Esophagus muscularis mucosa (tissue), 4 donors: ENCODE measurements at places on chromosomes 4 and X. TPM values are rescaled to one million over a fixed set of nuclear protein-coding genes. Genes with fewer than 3 reads are reported as not detected.

DNA sequence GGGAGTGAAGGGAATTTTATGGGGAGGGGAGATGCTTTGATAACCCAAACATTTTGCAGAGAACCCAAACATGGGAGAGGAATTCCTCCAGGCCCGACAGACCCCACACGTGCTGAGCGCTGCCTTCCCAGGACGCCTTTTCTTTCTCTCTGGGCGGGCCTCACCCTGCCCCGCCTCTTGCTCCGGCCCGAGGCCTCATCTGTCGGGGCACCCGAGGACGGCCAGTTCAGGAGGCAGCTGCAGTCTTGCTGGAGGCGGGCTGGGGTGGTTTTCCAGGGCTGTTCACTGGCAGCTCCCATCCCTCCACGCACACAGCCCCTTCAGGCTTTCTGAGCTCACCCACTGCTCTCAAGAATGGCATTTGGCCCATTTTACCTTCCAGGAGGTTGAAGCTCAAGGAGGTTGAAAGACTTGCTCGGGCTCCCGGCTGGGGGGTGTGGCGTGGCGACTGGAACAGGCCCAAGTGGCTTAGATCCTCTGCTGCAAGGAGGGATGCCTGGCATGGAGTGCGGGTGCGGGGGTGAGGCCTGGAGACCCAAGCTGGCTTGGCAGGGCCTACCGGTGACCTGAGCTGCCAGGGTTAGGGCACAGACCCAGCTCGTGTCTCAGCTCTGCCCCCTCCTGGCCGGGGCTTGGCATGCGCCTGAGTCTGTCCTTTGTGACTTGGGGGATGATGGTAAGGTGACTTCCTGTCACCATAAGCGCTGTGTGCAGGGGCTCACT lies 99.2 kb downstream of the PSAPL1 start:
- H3K27ac ChIP-seq = no peak overlapping the region
- peaks cover 16% of the 10 kb centered on the region for H3K4me1 ChIP-seq
- DNase-seq = no peak
- H3K36me3 ChIP-seq = no peaks in the 10 kb centered on the region
- H3K27me3 ChIP-seq = no peaks in the 10 kb centered on the region
- H3K4me3 ChIP-seq = no peak overlapping the region

GRCh38 chrX:110258552-110258951 lies 59.3 kb downstream of the AMMECR1 start:
- no peak for DNase-seq
- H3K36me3 ChIP-seq = no peaks in the 10 kb centered on the region
- H3K4me3 ChIP-seq = no peak overlapping the region
- H3K27ac ChIP-seq = no peak overlapping the region

Gene ZMAT1
- 4.5 TPM for total RNA-seq

Gene ANKRD50
- total RNA-seq = 17.4 TPM

- H3K4me1 ChIP-seq = no peaks in the 10 kb centered on the region
- no peaks in the 10 kb centered on the region for H3K27me3 ChIP-seq
- H3K4me3 ChIP-seq = no peak overlapping the region
- H3K36me3 ChIP-seq = no peaks in the 10 kb centered on the region
- DNase-seq = no peak
- H3K27ac ChIP-seq = no peak overlapping the region
These were observed 1310.9 kb downstream of the PCDH7 start for GRCh38 chr4:32031026-32031425.

GRCh38 chr4:167555338-167556022 lies 321.2 kb upstream of the SPOCK3 start:
- H3K27ac ChIP-seq = no peak overlapping the region
- H3K4me3 ChIP-seq = no peak overlapping the region
- no peaks in the 10 kb centered on the region for H3K36me3 ChIP-seq
- no peak for DNase-seq

- H3K27ac ChIP-seq = no peak overlapping the region
- no peak for DNase-seq
- H3K36me3 ChIP-seq = no peaks in the 10 kb centered on the region
- H3K4me3 ChIP-seq = no peak overlapping the region
- peaks cover 36% of the 10 kb centered on the region for H3K27me3 ChIP-seq
- H3K4me1 ChIP-seq = no peaks in the 10 kb centered on the region
These were observed 140.5 kb downstream of the CHIC2 start for GRCh38 chr4:53923921-53924320.
